ENCODE measurements at places on chromosomes 16 and 17. TPM values are rescaled to one million over a fixed set of nuclear protein-coding genes. Genes with fewer than 3 reads are reported as not detected.

- DNase-seq = no peak
Observed at GRCh38 chr17:6487251-6488007, 43.2 kb downstream of the PIMREG start.

- no peak for DNase-seq
Observed at GRCh38 chr17:10210151-10210574, 11.8 kb upstream of the GAS7 start.

The GAS7 gene
- 6.7 TPM for total RNA-seq

GRCh38 chr17:47915776-47916398, 19.9 kb downstream of the SP2 start:
- no peak for DNase-seq

GRCh38 chr16:53297477-53297876, 136.8 kb upstream of the RBL2 start:
- DNase-seq = no peak

The CEP112 gene
- total RNA-seq = 14.8 TPM

The PRR11 gene
- 3.2 TPM for total RNA-seq

GRCh38 chr16:76835339-76835738, 355.7 kb upstream of the MON1B start:
- DNase-seq = no peak

The OTOA gene
- not detected for total RNA-seq

DNA sequence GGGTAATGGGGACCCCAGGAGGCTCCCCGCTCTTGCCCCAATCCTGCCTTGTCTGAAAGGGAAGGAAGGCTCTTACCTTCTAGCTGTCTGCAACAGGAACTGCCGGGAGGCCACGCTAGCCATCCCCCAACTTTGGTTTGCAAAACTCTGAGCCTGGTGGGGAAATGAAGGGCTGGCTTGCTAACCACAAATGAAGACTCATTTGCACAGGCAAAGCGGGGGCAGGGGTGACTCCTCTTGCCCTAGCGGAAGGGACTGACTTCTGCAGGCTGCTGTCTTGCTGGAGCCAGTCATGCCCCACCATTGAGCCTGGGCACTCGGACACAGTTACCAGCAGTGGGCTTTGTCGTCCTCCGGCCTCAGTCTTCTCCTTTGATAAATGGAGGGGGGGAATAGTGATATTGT, 52.6 kb downstream of the PLCG2 start:
- no peak for DNase-seq

GRCh38 chr17:64547319-64547718, 40.5 kb downstream of the CEP95 start:
- DNase-seq = no peak

GRCh38 chr17:73349138-73349537, 37.3 kb upstream of the CDC42EP4 start:
- DNase-seq = no peak

The ABCC1 gene
- total RNA-seq = 35.7 TPM

DNA sequence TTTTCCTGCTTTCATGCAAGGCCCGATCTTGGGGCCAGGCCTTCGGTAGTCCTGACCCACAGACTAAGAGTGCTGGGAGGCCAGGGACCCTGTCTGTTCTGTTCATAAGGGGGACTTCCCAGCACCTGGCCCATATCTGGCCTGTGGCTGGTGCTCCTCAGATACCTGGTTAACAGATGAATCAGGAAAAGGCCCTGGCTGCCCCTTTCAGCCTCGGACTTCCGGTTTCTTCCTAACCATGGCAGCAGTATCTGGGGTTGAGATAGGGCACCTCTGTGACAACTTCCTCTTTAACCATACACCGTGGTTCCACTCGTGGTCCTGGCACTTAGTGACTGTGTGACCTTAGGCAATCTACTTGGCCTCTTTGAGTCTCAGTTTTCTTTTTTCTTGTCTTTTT, 18.4 kb downstream of the PLCG2 start:
- DNase-seq = no peak

DNA sequence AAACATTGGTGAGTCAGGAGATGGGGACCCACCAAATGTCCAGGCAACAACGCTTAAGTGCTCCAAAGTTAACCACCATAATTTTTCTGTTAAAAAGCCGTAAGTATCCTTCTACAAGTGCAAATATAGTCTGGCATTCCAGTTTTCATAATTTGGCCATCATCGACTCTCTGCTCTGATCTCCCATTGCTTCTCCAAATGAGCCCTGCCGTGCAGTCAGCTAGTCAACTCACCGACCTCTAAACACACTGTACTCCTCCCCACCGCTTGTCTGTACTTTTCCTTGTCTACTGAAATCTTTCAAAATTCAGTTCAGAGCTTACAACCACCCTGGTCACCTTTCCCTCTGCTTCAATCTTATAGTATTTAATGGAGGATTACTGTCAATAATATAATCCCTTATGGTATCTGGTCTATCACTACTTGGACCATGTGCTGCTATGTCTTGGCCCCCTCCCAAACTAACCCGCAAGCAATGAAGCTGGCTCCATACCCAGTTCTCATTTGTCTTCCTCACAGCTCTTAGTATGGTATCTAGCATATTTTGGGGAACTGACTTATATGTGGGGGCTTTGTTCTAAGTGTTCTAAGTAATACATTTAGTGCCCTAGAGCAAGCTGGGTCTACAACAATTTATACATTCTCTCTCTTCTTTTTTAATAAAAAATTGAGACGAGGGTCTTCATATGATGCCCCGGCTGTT, 52.7 kb upstream of the SLC25A19 start:
- DNase-seq = no peak

DNA sequence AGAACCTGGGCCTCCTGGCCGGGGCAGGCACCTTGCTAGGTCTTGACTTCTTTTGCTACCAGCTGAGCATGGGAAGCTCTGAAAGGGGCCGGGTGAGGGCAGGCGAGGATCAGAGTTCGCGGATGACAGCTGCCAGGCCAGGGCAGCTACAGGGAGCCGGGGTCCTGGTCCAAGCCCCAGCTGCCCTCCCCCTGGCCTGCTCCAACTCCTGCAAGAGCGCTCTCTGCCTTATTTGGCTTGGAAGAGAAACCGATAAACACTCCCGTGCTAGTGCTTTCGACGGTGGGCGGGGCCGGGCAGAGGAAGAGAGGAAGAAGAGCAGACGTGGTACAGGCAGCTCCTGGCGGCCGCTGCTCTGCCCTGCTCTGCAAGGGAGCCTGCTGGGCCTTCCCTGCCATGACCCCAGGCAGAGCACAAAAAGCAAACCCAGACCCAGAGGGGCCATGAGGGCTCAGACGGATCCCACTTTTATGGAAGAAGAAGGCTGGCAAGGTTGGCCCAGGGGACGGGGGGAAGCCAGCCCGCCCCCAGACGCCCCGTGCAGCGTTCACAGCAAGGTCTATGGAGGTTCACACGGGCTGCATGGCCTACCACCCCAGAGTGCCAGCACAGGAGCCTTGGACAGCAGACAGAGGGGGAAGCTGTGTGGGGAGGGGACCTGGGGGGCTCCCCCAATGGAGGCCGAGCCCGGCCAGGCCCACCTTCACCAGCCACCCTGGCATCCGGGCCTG, 25.6 kb downstream of the PIEZO1 start:
- DNase-seq = peak; percentile 48

DNA sequence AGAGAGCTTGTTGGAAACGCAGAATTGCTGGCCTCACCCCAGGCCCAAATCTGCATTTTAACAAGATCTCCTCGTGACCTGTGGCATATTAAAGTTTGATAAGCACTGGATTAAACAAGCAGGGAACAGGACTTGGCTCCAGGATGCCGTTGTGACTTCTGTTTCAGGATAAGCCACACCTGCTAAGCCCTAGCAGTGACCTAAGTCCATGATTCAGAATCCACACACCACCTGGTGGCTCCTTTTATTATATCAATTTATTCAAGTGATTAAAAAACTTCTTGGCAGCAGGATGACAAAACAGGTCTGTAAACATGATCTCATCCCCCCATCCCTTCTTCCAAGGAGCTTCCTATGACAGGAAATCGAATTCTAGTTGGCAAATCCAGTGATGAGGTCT, 9.1 kb downstream of the NAGPA start:
- DNase-seq = peak; percentile 59

DNA sequence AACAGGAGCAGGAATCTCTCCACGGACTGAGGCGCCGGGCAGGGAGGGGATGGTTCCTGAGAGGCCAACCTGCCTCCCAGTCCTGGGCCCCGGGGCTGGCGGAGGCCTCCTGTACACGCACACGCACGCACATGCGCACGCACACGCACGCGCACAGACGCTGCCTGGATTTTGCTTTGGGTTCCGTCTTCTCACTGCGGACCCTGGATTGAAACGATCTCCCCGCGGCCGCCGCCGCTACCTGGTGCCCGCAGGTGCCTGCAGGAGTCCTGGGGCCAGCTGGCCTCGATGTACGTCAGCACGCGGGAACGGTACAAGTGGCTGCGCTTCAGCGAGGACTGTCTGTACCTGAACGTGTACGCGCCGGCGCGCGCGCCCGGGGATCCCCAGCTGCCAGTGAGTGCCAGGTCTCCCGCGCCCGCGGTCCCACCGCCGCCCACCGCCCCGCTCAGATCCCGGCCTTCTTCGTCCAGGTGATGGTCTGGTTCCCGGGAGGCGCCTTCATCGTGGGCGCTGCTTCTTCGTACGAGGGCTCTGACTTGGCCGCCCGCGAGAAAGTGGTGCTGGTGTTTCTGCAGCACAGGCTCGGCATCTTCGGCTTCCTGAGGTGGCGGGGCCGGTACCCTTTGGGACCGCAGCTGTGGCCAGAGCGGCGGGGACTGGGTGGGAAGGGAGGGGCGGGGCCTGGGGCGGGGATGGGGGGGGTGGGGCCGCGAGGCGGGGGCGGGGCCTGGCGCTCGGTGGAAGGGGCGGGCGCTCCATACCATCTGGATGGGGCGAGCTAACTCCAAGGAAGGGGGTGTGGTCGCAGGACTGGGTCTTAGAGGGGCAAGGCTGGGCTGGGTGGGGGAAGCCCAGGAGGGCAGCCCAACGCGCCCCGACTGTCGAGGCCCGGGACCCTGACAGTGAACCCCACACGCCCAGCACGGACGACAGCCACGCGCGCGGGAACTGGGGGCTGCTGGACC, 12.3 kb downstream of the CES4A start:
- DNase-seq = peak; percentile 43

The DNAAF8 gene
- 0.70 TPM for total RNA-seq

DNA sequence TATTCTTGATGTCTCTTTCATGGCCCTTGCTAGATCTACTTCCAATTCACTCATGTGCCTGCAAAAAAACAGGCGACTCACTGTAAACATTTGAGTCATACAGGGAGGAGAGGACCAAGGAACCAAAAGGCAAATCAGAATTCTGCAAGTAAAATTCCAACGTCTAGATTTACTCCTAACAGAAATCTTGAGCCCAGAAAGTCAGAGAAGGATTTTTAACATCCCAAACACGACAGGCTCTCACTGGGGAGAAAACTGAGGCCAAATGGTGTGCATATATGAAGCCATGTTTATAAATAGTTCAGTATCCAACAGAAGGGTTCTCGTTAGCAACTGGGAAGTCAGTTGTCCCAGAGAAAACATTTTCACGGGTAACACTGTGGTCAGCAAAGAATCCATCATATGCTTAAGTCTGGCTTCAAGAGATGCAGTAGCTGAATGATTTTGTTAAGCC, 40.1 kb downstream of the LITAF start:
- no peak for DNase-seq

DNA sequence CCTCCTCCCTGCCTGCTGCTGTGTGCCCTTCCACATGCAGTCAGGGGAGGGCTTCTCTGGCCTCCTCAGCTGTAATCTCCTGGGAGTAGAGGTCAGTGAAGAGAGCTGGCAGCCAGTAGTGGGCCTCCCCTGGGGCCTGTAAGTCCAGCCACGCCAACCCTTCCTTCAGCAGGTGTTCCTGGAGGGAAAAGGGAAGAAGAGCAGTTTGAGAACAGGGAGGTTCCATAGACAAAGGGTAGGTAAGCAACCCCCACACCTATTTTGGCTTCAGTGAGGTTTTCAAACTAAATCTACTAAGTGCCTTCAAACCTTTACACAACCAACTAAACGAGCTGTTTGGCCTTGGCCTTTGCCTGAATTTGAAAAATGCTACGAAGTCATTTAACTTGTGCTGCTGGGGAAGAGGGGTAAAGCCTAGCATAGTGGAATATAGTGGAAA, 14.2 kb downstream of the SNF8 start:
- no peak for DNase-seq

DNA sequence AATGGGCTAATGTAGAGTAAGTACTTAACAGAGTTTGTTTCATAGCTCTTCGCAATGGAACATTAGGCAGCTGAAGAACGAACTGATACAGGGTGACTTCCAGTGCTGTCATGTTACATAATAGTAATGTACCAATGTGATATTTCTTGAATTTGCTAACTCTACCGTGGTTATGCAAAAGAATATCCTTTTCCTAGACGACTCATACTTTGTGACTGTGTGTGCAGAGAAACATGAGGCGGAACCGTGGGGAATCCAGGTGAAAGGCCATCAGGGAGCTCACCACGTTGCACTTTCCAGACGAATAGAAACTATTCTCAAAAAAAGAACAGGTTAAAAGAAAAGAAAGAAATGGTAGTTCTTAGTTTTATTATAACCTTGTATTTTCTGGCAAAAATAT, 13.2 kb downstream of the NOB1 start:
- DNase-seq = no peak

- DNase-seq = peak; percentile 58
Observed at GRCh38 chr17:18257268-18257981, 1.1 kb downstream of the FLII start.

DNA sequence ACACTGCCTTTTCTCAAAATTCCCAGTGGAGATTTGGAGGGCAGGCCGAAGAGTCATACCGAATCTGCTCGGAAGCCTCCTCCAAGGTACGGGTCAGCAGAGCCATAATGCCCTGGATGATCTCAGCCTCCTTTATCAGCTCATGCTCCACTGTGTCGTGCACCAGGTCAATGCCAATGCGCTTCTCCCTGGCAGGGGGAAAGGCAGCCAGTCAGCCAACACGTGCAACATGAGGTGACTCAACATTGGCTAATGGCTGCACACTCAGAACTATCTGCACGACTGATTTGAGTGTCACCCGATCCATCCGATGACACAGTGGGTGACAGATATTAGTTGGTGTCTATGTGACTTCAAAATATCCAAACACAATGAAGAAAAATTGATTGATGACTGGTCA, 15.8 kb downstream of the TEKT1 start:
- no peak for DNase-seq

DNA sequence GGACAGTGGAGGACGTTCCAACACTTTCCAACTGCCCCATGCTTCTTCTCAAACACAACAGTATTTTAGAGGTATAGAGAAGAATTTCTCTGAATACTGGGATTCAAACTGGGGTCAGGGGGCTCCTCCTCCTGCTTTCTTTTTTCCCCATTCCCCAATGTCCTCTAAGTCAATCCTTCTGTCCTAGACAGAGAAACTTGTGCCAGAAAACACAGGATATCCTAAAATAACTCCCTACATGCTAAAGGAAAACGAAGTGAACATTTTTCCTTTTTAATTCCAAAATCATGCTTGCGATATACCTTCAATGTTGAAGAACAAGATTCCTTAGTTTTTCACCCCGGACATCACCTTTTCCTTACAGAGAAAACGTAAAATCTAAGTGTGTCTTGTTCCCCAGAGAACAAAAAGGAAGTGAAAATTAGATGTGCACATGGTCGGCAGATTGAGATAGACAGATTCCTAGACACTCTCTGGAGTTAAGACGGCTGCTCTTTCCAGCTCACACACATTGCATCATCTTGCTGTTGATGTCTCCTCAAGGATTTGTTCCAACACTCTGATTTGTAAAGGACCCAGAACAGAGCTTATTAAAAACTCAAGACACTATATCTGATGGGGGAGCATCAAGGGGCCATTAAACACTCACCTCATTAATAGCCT, 228.2 kb downstream of the GRIN2A start:
- no peak for DNase-seq
